CD4-positive, alpha-beta T cell (primary cell): ENCODE measurements at places on chromosomes 7 and 10.

DNA sequence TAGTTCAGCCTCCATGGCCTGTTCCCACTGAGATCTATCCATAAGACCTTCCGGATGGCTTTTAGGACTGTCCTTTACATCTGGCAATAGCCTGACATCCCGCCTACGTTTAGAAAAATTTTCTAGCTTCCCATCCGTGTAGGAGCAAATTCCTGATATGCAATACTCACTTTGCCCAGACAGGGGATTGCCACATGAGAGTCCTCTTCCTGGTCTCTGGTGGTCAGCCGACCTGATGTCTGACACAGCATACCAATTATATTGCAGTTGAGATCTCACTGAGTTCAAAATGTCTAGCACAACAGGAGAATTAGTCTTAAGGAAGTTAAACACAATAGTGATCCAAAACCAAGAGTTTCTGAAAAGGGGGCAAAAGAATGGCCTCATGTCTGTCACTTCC lies 9.4 kb upstream of the ETV1 start:
- DNase-seq: no peak

- no peak for DNase-seq
These were observed 82.0 kb downstream of the FGFR2 start for GRCh38 chr10:121516093-121516865.

GRCh38 chr10:4661511-4662255 lies 164.3 kb upstream of the AKR1E2 start:
- no peak for DNase-seq

GRCh38 chr10:51171946-51172345 lies 97.7 kb downstream of the PRKG1 start:
- DNase-seq: no peak

DNA sequence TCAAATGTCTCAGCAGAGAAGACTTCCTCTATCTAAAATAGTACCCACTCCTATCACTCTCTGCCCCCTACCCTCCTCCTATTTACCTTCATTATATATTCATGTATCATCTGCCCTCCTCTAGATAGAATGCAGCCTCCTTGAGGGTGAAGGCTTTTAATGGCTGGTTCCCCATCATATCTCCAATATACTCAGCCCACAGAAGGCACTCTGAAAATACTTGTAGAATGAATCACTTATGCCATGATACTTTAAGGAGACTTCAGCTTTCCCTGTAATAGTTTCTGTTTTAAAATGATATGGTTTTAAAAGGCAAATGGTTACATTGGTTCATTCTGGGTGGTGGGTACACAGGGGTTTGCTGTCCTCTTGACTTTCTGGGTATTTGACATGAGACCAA lies 25.3 kb downstream of the GFRA1 start:
- no peak for DNase-seq

DNA sequence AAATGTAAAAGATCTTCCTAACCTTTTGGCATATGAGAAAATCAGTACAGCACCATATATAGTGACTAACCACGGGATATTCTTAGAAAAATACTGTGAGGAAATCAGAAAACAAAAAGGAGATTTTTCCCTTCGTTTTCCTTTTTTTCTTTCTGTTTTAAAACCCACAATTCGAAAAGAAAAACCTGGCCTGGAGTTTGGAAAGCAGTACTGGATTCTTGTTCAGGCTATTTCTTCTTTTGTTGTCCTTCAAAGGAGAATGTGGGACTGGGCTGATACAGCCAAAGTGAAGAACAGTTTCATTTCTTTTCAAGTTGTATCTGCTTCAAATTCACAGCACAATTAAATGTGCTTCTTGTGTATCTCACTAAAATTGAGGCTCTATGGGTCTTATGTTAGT lies 156.8 kb upstream of the PHYHIPL start:
- DNase-seq: no peak

- DNase-seq: no peak
These were observed 26.5 kb upstream of the NRG3 start for GRCh38 chr10:81848514-81848913.

GRCh38 chr7:82705517-82706260 lies 262.1 kb upstream of the CACNA2D1 start:
- DNase-seq: no peak

GRCh38 chr7:77822269-77822668 lies 23.7 kb downstream of the PHTF2 start:
- no peak for DNase-seq

GRCh38 chr10:98474628-98475027 lies 27.9 kb upstream of the HPS1 start:
- no peak for DNase-seq

- no peak for DNase-seq
These were observed 571.4 kb downstream of the DNAJB6 start for GRCh38 chr7:157908006-157908782.

- DNase-seq: no peak
These were observed 29.4 kb upstream of the CDH23 start for GRCh38 chr10:71367271-71367670.

GRCh38 chr10:51034769-51035168 lies 39.5 kb upstream of the PRKG1 start:
- DNase-seq: no peak

GRCh38 chr7:100642534-100642907 lies 1.2 kb upstream of the TFR2 start:
- peak; percentile 23 for DNase-seq

GRCh38 chr7:25624051-25624450 lies 395.8 kb upstream of the NPVF start:
- no peak for DNase-seq

- DNase-seq: peak; percentile 41
These were observed 178.5 kb downstream of the NRP1 start for GRCh38 chr10:33155720-33156638.

- DNase-seq: no peak
These were observed 14.7 kb upstream of the CDH23 start for GRCh38 chr10:71382028-71382427.

DNA sequence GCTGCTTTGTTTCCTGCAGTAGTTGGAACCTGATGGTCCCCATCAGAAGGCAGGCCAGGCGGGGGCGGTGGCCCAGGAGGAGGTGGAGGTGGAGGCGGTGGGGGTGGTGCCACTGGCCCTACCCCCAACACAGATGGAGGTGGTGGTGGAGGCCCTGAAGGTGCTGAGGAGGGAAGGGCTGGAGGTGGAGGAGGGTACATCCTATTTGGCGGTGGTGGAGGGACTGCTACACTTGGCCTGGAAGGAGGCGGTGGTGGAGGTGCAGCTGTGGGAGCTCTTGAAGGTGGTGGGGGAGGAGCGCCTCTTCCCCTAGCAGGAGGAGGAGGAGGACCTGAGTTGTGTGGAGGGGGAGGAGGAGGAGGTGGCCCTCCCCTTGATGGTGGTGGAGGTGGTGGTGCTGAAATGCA lies 36.8 kb downstream of the LMOD2 start:
- no peak for DNase-seq

GRCh38 chr10:126611303-126611702 lies 59.2 kb downstream of the C10orf90 start:
- no peak for DNase-seq

- DNase-seq: no peak
These were observed 22.4 kb downstream of the PDE1C start for GRCh38 chr7:32047801-32048200.

DNA sequence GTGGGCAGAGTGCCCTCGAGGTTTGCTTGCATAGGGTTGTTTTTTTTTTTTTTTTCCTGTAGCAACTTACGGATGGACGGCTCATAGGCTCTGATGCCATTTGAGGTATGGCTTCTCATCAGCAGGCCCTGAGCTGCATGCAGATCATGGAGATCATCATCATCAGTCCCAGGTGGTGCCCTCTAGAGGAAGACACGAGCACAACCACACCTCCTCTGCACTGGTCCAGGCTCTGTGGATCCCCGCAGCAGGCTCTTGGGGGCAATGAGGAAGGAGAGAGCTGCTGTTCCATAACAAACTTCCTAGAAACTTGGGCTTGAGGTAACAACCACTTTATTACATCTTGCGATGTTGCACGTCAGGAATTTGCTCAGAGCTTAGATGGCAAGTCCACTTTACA lies 132.7 kb upstream of the CXCL12 start:
- DNase-seq: no peak

DNA sequence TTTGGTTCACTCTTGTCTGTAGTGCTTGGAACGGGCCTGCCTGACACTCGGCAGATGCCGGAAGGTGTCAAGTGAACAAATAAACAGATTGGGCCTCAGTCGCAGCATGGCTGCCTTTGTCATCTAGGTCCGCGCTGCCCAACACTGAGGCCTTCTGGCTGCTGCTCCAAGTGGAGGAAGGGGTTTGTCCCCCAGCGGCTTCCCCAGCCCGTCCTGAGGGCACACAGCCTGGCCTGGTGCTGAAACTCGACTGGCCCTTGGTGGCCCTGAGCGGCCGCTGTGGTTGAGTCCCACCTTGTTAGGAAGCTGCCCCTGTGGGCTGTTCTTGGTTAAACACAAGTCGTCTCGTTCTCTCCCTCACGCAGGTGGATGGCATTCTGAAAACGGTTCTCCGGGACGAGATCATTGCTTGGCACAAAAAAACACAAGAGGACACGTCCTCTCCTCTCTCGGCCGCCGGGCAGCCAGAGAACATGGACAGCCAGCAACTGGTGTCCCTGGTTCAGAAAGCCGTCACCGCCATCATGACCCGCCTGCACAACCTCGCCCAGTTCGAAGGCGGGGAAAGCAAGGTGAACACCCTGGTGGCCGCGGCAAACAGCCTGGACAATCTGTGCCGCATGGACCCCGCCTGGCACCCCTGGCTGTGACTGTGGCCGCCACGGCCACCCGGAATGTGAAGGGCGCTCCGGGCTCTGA lies 132.1 kb downstream of the SMURF1 start:
- DNase-seq: no peak

- no peak for DNase-seq
These were observed 376.2 kb upstream of the SEMA3C start for GRCh38 chr7:81294897-81295515.

- no peak for DNase-seq
These were observed 296.2 kb downstream of the MAGI2 start for GRCh38 chr7:79157281-79157680.

DNA sequence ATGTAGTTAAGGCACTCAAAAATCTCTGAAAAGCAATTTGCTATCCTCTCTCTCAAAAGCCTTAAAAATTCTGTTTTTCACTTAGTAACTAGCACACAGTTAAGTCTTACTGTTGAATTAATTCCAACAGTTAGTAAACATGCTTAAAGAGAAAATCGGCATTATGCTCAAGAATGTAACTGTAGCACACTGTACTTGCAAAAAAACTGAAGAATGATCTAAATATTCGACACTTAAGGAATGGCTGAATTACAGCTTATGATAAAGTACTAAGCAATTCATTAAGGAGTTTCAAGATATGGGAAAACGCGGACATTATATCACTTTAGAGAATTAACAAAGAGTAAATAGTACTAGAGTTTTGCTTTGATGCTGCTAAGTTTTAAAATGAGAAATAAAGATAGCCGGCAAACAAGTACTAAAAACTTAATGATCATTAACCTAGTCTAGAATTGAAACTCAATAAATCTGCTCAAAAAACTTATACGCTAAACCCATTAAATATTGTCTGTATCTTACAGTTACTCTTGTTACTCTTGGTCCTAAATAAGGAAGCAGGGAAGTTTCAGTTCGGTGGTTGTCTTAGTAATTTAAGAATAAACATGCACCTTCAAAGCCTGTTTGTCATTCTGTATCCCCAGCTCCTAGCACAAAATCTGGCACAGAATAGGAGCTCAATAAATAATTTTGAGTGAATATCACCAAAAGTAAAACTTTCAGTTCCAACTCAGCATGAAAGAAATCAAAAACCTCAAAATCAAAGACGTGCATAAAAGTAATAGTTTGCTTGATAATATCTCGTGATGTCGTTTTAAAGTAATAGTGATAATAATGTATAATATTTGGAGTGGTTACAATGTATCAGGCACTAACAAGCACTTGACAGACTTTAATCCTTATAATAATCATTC lies 1.2 kb downstream of the TRDMT1 start:
- no peak for DNase-seq

- DNase-seq: no peak
These were observed 52.8 kb upstream of the GPR26 start for GRCh38 chr10:123613346-123613850.

- DNase-seq: no peak
These were observed 9.3 kb upstream of the TET1 start for GRCh38 chr10:68550747-68551411.

DNA sequence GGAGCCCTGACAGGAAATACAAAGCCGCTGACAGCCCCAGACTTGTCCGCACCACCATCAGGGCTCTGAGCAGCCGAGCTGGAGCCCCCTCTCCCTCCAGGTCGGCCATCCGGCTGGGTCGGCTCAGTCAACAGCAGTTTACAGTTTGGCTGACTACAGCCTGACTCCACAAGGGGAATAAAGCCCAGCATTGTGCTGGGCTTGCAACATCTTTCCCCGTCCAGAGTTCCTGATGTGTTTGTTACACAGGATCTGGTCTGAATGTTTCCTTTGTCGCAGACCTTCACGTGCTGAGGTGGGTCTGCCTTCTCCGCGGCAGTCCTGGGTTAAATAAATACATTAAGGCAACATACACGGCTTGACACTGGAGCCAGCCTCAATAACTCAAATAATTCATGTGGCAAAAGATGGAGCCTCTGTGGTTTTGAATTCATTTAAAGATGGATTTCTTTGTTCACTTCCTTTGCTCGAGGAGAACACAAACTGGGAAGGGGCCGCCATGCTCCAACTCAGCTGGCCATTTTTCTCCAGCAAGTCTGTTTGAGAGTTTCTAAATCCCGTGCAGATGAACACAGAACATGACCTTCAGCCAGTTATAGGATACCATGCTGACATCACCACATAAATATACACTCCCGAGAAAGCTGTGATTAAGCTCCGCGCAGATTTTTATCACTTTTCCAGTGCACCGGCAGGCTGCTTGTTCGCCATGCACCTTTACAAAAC lies 192.1 kb downstream of the WDR11 start:
- DNase-seq: no peak

- no peak for DNase-seq
These were observed 42.1 kb upstream of the NKX6-2 start for GRCh38 chr10:132827861-132828539.

- DNase-seq: no peak
These were observed 6.2 kb downstream of the C10orf105 start for GRCh38 chr10:71713135-71714030.

GRCh38 chr7:2950578-2950977 lies 93.1 kb downstream of the CARD11 start:
- no peak for DNase-seq

- DNase-seq: no peak
These were observed 2.9 kb downstream of the PKD2L1 start for GRCh38 chr10:100327007-100327717.

DNA sequence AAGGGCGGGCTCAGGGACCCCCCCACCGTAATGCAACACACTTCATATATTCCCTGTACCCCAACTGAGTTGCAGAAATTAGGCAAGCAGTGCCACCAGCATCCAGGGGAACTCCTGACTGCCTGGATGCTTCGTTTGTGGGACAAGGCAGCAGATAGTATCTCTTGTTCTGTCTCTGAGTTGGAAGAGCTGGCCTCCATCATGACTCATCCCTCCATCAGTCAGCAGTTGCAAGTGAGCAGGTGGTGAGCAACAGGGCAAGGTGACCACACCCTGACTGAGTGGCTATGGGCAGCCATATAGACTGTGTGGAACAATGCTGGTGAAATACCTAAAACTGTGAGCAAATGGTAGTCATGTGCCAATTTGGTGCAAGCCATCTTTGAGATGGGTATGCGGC lies 22.8 kb upstream of the ADAMTS14 start:
- DNase-seq: no peak

GRCh38 chr7:25009257-25009656 lies 29.3 kb upstream of the OSBPL3 start:
- no peak for DNase-seq
